ENCODE measurements at places on chromosomes 4 and X.

GRCh38 chr4:52091801-52092200 is 40.7 kb downstream of the SPATA18 start:
- no peak for DNase-seq

DNA sequence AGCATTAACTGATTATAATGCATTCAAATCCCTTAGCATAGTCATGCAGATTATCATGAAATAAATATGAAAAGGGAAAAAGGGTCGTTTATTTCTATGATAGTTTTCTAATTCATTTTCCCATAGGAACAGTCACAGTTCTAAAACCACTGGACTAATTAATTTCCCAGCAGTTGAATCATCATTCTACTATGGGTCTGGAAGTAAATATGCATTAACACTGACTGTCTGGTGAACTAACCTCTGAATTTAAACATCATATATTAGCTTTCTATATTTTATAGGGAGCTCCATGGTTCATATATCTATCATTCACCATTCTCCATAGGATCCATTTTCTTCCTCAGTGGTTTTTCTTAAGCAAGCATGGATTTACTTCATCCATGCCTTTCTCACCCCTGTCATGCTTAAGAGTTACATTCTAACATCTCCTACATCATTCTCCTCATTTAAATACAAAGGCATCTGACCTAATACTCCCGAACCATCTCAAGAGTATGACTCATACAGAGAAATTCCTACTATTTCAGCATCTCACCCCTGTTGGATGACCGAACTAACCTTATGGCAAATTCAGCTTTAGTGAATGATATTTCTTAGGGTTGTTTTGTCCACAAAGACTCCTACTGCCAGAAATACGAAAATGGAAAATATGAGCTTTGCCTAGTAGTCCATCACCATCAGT is 198.7 kb upstream of the ADAMTS3 start:
- DNase-seq, result no peak

- no peak for DNase-seq
Observed at GRCh38 chrX:20218836-20219505, 47.7 kb downstream of the RPS6KA3 start.

DNA sequence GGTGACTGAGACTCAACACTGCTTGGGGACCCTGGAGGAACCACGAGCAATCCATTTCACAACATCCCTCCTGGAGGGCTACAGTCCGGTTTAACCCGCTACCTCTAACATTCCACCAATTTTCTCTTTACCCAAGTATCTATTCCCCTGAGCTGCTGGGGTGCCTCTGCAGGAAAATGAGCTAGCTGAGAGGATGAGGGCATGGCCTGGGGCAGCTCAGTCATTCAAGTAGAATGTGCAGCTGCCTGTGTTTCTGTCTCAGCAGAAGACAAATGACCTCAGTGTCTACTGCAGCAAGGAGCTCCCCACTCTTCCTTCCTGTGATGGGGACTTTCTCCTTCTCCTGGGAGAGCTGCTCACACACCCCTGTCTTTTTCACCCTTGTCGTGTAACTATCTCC is 120.8 kb downstream of the ZNF518B start:
- DNase-seq, result no peak

- no peak for DNase-seq
Observed at GRCh38 chrX:78545233-78545632, 113.9 kb downstream of the RTL3 start.

DNA sequence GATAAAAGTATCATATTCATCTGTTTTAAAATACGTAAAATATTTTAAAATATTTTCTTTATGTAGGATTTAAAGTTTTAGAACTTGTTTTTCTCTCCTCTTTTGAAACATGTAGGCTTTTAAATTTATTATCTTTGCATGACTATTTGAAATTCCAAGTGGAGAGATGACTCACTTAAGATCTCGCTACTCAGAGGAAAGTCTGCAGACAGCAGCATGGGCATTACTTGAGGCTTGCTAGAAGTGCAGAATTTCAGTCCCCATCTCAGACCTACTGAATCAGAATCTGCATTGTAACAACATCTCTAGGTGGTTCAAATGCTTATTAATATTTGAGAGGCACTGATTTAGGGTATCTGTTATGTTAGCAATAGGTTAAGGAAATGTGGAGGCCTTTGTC is 225.7 kb upstream of the ARX start:
- no peak for DNase-seq

GRCh38 chrX:43898406-43899035 is 16.3 kb upstream of the MAOB start:
- DNase-seq, result no peak

DNA sequence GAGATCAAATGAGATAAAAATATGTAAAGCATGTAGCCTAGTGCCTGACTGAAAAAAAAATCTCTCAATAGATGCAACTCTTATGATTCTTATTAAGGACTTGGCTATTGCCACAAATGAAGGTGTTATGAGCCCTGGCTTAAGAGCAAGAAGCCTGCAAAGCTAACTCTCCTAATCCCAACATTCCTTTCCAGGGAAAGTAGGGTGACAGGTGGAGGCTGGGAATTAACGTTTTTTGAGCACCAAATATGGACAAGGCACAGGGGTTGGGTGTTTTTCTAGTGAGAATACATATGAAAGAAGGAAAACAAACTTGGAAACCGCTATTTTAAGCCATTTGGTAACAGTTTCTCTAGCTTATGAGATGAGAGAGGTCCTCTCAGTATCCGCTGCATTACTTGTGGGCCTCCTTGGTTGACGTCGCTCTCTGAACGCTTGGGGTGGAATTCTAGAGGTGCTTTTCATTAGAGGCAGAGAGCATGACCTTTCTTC is 2.4 kb downstream of the RHOH start:
- no peak for DNase-seq

DNA sequence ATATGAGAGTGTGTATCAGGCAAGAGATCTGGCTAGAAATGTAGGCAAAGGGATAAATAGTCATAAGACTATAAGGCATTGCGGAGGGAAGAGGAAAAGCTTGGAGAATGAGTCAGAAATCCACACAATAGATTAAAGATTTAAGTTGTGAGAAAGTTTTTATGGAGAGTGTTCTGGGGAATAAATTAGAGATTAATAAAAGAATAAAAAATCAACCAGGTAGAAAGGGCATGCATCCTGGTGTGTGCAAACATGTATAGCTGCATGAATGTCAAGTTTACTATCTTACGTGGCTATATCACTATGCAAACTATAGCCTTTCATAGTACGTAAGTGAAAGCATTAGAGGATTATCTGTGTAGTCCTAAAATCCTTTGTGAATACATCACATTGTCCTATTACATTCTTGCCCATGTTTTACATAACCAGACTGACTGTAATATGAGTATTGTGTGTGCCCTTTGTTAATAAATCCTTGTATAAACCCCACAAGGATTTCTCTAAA is 36.9 kb downstream of the SNCA start:
- DNase-seq, result no peak
